ENCODE measurements at places on chromosomes 12 and 14. TPM values are rescaled to one million over a fixed set of nuclear protein-coding genes. Genes with fewer than 3 reads are reported as not detected.

TTC6 gene
- polyA plus RNA-seq, result not detected

SLC24A4 gene
- 0.25 TPM for polyA plus RNA-seq

TRAFD1 gene
- polyA plus RNA-seq, result 8.9 TPM

A2ML1 gene
- polyA plus RNA-seq, result 0.63 TPM

SLCO1A2 gene
- not detected for polyA plus RNA-seq

SLC17A8 gene
- not detected for polyA plus RNA-seq

OR6C3 gene
- not detected for polyA plus RNA-seq

SERPINA10 gene
- not detected for polyA plus RNA-seq

SOAT2 gene
- 1.5 TPM for polyA plus RNA-seq

RNASE1 gene
- 86.4 TPM for polyA plus RNA-seq

NAV3 gene
- polyA plus RNA-seq, result 0.25 TPM

CRIP1 gene
- 1,123 TPM for polyA plus RNA-seq

RILPL2 gene
- polyA plus RNA-seq, result 25.3 TPM

KRT73 gene
- not detected for polyA plus RNA-seq

MDM1 gene
- polyA plus RNA-seq, result 19.6 TPM

NGB gene
- polyA plus RNA-seq, result not detected

PPFIA2 gene
- 11.0 TPM for polyA plus RNA-seq

VAMP1 gene
- 14.8 TPM for polyA plus RNA-seq

STON2 gene
- 2.3 TPM for polyA plus RNA-seq

TAMALIN gene
- 7.1 TPM for polyA plus RNA-seq

Measured in aorta (tissue), 5 donors.